ENCODE measurements at places on chromosomes 11 and 22.

- no peak for DNase-seq
These were observed 36.1 kb downstream of the RPUSD4 start for GRCh38 chr11:126175393-126175792.

DNA sequence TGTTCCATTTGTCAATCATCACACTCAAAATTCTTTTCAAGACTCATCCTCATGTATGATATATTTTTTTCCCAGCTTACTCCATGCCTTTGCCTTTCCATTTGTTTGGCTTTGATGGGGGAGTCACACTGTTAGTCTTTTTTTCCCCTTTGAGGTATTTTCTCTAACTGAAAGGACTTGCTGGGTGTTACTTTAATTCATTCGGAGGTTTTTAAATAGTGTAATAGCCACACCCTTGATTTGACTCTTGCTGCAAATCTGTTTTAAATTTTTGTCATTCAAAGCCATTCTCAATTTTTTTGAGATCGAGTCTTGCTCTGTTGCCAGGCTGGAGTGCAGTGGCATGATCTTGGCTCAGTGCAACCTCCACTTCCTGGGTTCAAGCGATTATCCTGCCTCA is 84.1 kb downstream of the C11orf87 start:
- DNase-seq: no peak

DNA sequence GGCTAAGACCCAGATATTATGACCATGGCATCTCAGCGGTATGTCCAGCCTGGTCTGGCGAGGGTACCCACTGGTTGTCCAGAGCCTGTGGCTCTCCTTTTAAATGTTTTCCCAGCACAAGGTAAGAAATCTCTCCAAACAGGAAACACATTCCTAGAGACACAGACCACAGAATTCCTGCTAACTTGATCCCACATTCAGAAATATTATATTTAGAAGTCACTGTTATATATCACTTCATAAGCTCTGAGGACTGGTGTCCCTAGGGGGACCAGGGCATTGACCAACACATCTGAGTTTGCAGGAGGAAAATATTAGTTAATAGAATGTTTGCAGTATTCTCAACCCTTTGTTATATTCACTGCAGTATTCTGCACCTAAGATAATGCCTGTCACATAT is 23.1 kb downstream of the TMPRSS13 start:
- DNase-seq: no peak

- DNase-seq: no peak
These were observed 12.4 kb downstream of the SMIM38 start for GRCh38 chr11:69167916-69168691.

DNA sequence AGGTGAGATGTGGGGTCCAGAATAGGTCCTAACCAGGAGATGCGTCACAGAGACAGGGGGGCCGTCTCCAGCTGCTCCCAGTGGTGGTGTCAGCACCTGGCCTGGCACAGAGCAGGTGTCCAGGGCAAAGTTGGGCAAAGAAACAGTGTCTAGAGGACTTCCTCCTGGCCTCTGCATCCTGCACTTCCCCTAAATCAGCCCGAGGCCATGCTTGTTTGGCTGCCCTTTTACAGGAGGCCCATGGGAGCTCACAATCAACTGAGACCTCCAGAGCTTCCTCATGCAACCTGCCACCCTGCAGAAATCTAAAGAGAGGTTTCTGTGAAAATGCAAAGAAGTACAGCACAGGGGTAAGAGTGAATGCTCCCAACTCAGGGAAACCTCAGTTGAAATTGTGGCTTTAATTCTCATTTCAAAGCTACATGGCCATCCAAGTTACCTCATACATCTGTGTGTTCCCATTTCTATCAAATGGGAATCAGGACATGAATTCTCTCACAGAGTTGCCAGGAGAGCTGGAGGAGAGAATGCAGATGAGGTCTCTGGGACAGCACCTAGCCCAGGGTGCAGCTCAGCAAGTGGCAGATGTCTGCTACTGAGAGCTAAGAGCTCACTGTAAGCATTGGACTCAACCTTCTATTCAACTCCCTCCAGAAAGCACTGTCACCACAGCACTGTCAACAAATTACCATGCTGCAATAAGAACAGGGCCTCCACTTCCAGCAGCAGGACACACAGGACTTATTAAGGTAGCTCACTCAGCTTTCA is 32.6 kb downstream of the TCIRG1 start:
- DNase-seq: no peak

Data from HEK293T (cell line).